ENCODE measurements at places on chromosomes 5 and 9.

GRCh38 chr5:133511653-133512235 is 100.6 kb downstream of the FSTL4 start:
- DNase-seq: no peak

- peak; percentile 76 for DNase-seq
These were observed 63.7 kb downstream of the GLIS3 start for GRCh38 chr9:4235871-4236804.

GRCh38 chr9:76528056-76528455 is 69.1 kb downstream of the GCNT1 start:
- DNase-seq: peak; percentile 67

DNA sequence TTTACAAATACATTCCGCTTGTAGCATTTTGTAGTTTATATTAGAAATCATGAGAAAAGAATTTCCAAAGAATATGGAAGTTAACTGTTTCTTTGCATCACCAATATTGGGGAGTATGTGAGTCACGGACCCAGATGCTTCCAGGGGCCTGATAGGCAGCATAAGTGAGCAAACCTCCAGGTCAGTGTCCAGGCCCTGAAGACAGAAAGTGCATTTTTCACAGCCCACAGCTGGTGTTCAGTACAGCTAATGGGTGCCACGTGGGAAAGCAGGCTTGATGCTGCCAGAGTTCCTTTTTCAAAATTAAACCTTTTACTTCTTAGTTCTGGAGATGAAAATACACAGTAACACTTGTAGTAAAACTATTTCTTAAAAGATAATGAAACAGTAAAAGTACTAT is 454.4 kb upstream of the ACTBL2 start:
- DNase-seq: peak; percentile 41

GRCh38 chr9:20302197-20302596 is 320.1 kb downstream of the MLLT3 start:
- DNase-seq: no peak

DNA sequence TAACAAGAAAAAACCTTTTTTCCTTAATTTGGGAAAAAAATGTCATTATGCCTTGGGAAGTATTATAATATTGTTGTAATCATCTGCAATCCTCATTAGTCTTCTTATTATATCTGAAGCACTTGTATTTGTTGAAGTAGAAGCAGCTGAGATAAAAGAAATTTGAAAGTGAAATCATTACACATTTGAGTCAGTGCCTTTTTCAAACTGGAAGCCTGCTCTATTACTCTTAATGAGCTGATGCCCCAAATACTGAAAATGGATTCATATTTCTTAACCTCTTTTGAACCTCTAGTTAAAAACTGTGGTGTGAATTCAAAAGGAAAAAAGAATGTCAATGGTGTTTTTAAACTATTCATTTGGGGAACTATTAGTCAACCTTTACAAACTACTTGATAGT is 1027.7 kb downstream of the NR2F1-AS1 start:
- no peak for DNase-seq

DNA sequence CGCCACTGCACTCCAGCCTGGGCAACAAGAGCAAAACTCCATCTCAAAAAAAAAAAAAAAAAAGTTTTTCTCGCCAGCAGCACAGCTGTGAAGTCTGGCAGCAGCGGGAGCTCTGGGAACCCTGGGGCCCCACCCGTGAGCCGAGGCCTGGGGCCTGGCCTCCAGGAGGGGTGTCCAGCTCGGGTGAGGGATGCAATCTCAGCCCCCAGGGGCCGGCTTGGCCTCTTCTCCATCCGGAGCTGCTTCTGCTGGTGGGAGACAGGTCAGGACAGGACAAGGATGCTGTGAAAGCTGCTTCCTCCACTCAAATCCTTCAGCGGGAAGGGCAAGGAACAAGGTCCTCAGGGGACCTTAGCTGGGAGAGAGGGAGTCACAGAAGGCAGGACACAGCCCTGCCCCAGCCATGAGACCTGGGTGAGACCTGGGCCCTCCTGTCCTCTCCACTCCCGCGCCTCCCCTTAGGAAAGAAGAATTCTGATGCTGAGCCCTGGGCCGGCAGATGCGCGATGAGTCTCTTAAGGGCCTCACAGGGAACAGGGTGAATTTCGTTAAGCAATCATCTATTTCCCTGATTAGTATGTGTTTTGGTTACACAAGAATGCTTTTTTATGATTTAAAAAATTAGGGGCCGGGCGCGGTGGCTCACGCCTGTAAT is 30.6 kb downstream of the PLPP7 start:
- no peak for DNase-seq

DNA sequence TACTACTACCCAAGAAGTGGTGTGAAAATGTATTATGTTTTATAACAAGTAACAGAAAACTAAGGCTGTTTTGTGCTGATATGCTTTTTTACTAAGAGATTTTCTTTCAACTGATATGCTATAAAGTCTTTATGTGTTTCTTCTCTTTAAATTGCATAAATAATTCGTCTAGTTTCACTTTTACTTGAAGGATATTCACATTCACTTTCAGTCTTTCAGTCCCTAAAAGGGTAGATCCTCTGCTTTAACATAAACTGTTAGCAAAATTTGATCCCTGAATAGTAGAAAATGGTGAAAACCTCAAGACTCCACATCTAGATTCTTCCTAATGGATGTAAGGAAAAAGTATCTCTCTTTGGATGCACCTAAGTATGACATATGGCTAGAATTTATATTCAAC is 69.0 kb upstream of the FST start:
- no peak for DNase-seq

- DNase-seq: peak; percentile 63
These were observed 225.6 kb downstream of the SPOCK1 start for GRCh38 chr5:137273511-137273910.

DNA sequence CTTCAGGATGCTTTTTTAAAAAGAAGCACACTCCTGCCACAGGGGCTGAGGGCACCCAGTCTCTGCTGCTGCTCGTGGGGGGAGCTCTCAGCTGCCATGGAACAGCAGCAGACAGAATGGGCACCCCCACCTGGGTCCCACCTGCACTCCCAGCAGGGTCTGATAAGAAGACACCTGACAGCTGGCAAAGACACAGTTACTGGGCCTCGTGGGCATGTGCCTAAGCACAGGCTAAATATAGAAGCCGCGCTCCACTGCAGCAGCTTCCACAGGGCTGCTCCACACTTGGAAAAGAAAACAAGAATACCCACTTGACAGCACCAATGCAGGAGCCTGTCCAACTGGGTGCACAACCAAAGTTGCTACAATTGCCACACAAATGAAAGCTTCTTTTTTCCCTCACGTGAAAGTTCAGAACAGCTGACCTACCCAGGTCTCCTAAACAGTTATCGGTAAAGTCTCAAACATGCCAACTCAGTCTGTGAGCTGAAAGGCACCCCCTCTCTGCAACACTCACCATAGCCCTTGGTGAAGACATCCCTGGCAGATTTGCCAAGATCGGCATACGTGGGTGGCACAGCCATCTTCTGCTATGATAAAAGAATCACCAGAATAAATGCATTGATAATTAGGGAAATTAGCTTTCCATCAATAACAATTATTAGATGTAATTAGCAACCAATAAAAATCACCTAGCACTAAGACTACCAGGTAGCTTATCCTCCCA is 12.2 kb downstream of the VDAC1 start:
- DNase-seq: no peak

- DNase-seq: no peak
These were observed 10.5 kb upstream of the MYORG start for GRCh38 chr9:34387239-34387638.

DNA sequence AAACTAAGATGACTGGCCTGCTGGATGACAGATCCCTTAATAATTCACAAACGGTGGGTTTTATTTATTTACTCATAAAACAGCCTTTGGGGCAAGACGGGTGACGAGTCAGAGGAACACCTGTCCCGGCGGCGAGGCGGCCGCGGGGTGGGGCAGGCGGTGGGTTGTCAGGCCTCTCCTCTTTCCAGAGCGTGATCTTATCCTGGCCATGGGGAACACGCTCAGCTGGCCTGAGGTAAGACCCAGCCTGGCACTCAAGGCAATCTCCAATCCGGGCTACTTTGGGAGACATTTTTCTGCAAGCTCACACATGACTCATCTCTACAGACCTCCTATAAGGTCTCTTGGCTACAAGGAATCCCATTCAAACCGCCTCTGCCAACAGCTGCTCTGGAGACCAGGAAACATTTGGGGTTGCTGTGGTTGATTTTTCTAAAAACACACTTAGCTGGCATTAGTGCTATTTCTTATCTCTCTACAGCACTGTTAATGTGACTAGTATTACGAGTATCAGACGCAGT is 6.3 kb downstream of the RAPGEF1 start:
- DNase-seq: peak; percentile 98

DNA sequence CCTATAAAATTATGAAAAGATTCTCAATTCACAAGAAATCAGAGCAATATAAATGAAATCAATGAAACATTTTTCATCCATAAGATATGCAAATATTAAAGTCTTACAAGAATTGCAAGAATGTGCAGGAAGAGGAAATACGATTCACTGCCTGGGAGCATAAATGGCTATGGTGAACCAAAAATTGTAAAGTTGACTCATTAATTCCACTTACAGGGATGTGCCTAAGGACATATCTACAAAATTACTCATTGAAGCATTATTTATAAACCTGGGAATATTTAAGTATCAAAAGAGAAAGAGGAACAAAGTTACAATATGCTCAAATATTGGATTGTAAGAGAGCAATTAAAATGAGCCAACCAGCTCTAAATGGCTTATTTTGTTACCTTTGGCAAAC is 6.9 kb upstream of the NIPSNAP3A start:
- peak; percentile 80 for DNase-seq

- DNase-seq: peak; percentile 69
These were observed 373 bp downstream of the FBXW5 start for GRCh38 chr9:136944212-136944518.

DNA sequence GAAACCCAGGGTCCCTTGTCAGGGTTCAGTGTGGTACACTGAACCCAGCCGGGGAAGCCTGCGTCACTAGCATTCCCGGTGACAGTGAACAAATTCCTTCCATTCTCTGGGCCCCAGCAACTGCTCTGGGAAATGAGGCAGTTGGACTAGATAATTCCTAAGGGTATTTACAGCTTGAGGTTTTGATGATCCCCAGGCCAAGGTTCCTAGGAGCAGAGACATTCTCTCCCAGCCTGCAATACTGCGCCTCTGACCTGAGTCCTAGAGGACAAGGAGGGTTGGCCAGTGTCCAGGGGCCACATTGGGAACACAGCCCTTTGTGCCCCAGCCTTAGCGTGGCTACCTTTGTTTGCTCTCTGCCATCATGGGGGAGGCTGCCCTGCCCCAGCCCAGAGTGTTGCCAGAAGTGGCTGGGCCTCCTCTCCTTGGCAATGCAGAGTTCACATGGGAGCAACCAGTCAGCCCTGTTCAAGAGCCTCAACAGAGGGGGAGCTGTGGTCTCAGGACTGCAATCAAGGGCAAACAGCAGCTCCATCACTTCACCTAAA is 178.2 kb downstream of the SEC61B start:
- DNase-seq: peak; percentile 49

DNA sequence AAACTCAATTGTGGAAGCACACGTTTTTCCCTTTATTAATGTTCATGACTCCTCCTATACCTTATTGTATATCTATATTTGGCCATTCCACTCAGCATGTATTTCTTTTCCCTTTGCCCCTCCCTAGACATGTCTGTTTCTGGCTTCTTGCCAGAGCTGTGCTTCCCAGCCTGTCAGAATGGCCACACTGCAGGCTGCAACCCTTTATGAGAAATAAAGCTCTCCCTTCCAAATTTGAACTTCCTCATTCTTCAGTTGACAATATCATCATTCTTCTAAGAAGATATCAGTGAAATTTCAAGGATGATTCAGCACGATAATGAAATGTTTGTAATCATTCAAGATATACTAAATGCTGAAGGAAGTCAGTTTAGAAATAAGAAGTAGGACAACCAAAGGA is 107.6 kb upstream of the PRSS3 start:
- peak; percentile 0 for DNase-seq

GRCh38 chr5:147752666-147753290 is 29.8 kb downstream of the JAKMIP2 start:
- DNase-seq: no peak

DNA sequence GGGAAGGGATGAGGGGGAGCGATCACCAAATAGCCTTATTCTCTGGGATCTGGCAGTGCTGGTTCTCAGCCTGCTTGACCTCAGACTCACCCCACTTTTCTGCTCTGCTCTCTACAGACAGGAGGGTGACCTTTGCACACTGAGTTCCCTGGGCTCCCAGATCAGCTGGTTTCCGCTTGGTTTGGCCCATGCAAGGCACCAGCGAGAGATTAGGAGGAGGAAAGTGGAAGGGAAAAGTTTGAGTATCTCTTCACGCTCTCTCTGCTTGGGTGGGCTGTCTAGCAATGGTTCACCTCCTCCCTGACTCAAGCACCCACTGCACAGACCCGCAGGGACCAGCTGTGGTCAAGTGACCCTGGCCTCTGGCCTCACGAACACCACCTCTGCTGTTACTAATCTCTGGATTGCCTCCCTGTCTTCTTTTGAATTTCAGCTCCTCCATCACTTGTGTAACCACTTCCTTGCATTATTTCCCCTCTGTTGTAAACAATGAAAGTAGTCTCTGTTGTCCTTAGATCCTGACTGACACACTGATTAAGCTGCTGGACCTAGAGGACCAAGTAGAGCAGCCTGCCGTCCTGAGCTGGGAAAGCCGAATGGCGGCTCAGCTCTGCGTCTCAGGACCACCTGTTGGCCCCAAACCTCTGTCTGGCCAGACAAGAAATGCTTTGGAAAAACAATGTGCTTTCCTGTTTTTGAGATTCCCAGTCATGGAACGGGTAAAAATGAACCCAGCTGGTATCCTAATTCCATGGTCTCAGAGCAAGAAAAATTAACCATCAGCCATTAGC is 186.6 kb downstream of the CRB2 start:
- no peak for DNase-seq

GRCh38 chr9:19720377-19720776 is 68.5 kb downstream of the SLC24A2 start:
- peak; percentile 36 for DNase-seq

DNA sequence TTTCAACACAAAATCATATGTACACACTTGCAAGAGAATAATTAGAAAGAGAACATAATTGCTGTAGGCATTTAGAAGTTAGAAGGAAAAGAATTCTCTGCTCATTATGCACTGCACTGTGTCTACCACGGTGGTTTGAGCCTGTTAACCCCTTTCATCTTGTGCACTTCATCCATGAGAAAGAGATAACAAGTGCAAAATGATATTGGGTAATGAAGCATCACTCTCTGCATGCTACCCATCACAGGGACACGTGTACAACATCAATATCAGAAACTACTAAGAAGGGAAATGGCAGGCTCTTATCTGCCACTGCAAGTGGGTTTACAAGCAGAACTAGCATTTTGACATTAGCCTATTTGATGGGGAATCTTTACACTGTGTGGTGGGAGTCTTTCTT is 202.6 kb downstream of the CDH12 start:
- DNase-seq: no peak

All from EH (cell line).